ENCODE measurements at places on chromosomes 1 and 21.

- no peak for DNase-seq
Measured at GRCh38 chr1:105686874-105687690, 1369.4 kb upstream of the PRMT6 start.

GRCh38 chr1:217525773-217526490 is 105.0 kb downstream of the GPATCH2 start:
- DNase-seq = no peak

- DNase-seq = no peak
Measured at GRCh38 chr1:113777561-113777960, 18.3 kb upstream of the PHTF1 start.

DNA sequence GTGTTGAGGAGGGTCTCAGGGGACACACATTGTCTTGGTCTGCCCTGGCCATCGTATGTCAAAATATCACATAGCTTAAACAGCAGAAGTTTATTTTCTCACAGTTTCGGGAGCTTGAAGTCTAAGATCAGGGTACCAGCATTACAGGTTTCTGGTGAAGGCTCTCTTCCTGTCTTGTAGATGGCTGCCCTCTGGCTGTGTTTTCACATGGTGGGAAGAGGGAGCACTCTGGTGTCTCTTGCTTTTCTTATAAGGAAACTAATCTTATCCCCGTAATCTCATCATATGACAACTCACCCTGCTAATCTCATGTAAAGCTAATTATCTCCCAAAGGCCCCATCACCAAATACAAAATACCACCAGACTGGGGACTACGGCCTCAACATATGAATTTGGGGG is 246.9 kb upstream of the ST6GALNAC5 start:
- DNase-seq = no peak

DNA sequence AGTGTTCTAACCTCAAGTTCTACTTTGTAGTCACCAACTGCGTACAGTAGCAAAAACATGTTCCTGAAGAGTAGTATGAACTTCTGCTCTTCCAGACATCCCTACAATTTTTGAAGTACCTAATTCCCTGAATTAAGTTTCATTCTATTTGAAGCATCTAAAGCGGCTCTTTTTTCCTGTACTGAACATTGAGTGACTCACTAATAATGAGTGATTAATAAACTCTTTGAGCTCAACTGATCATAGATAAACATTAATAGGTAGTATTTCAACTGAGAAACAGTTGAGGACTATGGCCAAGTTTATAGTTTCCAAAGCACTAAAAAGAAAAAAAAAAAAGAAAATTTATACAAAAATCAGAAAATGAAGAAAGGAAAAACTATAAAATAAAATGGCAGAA is 683.1 kb downstream of the LTN1 start:
- no peak for DNase-seq

GRCh38 chr1:53393325-53393792 is 65.5 kb upstream of the LRP8 start:
- DNase-seq = peak; percentile 63

- peak; percentile 82 for DNase-seq
Measured at GRCh38 chr1:115771847-115772457, 3.4 kb upstream of the CASQ2 start.

DNA sequence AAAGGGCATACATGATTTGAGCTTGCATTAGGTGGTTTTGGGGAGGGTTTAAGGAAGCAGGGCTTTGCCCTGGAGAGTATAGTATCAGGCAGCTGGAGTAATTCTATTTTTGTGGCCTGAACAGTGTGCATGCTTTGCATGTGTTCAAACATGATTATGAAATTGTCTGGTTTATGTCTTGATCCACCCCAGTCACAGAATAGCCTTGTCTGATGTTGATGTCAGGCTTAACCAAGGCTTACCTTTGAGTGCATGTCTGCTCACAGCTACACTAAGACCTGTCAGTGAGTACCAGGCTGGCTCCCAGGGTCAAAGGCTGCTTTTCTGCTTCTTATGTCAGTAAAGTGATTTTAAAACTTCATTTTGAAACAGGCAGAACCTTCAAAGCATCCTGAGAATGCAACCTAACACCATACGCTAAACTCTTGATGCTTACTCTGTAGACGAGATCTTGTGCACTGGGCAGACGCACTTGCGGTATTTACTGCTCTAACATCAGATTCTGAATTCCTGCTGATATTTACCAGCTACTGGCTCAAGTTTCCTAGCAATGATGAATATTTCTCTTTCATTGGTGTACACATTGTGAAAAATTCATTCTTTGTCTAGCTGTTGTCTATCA is 78.9 kb downstream of the MAP3K21 start:
- DNase-seq = no peak

DNA sequence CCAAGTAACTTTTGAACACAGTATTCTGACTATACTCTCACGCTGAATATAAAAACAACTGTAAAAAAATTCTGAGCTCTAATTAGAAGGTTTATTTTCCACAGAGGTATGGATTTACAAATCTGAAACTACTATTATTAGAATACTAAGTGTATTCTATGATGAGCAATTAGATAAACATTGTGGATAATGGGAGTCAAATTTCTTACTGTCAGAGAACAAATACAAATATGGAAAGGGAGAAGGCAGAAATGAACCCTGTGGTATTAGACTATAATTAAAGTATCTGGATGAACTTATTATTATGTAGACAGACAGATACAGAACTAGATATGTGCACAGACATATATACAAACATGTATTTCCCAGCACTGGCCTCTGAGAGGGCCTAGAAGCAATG is 22.6 kb downstream of the ALDH9A1 start:
- DNase-seq = no peak

DNA sequence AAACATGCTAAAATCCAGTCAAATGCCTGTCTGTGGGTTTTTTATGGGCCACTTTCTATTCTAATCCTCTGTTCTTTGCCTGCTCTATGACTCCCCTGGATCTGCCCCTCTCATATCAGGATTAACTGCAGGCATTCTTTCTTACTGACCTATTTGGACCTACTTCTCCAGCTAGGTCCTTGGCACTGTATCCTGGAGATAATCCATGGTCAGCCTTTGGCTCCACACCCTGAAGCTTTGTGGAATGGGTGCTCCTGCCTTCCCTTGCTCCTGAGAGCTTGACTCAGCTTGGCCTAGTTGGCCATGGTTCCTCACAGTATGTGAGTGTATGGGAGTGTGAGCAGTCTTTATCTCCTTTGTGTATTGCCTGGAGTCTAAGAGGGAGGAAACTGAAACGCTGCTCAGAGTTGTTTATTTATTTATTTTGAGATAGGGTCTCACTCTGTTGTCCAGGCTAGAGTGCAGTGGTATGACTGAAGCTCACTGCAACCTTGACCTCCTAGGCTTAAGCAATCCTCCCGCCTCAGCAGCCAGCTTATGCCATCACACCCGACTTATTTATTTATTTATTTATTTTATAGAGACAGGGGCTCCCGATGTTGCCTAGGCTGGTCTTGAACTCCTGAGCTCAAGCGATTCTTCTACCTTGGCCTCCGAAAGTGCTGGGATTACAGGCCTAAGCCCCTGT is 28.7 kb upstream of the CDC14A start:
- DNase-seq = no peak

DNA sequence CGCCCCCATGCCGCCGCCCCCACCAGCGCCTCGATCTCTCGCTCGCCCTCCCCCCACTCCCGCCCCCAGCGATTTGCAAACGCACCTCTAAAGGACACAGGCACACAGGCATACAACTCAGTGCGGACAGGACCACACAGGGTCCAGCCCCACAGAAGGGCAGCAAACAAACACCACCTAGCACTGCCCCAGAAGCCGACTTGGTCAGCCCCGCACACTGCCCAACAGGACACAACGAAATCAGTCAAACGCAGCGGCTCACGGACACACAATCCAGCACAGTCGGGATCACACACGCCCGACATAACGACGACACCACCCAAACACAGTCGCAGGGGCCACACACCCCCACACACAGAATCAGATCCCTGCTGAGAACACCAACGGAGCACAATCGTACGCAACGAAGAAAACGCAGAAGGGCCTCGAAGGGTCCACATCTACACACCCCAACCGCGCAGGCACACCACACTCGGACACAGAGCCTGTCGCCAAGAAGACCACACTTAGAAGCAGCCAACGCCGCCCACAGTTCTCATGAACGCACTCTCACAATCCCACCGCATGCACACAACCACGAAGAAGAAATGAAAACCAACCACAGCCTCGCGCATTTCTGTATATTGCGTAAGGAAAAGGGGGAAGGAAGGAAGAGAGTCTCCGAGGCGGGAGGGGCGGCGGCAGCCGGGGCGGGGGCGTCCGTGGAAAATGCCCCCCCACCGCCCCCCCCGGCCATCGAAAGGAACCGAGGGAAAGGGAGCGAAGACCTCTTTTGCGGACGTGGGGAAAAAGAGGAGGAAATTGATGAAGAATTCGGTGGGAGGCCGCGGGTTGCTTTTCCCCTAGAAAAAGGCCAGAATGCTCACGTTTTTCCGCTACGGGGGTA is 481 bp downstream of the TAL1 start:
- no peak for DNase-seq

- DNase-seq = no peak
Measured at GRCh38 chr1:29355375-29355774, 119.1 kb downstream of the PTPRU start.

GRCh38 chr1:225461533-225462428 is 33.9 kb upstream of the LBR start:
- peak; percentile 82 for DNase-seq

GRCh38 chr21:41775149-41775472 is 8.3 kb upstream of the RIPK4 start:
- no peak for DNase-seq

- DNase-seq = no peak
Measured at GRCh38 chr1:192284927-192285326, 31.9 kb upstream of the RGS21 start.

- no peak for DNase-seq
Measured at GRCh38 chr1:26391450-26391849, 18.9 kb upstream of the ZNF683 start.

DNA sequence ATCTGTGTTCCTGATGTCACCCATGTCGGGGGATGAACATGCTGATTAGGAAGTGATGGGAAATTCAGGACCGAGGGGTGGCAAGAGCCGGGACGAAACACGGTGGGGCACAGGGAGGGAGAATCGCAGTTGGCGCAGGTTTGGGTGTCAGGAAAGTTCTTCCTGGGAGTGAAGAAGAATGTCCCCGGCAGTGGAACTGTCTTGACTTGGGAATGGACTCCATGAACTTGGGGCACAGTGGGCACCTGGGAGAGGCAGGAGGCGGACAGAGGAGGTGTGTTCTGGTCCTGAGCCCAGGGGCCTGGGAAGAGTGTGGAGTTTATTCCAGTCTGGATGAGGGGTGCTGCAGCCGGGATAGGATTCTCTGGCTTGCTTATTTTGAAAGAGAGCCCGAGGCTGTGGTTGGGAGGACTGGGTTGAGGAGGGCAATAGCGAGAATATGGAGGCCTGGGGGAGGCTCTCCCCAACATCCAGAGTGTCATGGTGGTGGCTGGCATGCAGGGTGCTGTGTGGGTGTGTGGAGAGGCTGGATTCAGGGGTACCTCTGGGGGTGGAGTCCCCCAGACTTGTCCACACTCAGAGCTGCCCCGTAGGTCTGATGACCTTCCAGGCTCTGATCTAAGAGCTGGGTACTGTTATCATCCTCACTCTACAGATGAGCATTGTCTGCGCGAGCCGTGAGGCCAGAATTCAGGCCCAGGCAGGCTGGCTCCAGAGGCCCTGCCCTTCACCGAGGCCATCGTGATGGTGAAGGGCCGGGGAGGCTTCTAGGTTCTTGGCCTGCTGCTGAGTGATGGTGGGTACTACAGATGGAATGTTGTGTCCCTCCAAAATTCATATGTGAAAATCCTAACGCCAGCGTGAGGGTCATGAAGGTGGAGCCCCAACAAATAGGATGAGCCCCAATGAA is 274.5 kb upstream of the C1orf174 start:
- no peak for DNase-seq

DNA sequence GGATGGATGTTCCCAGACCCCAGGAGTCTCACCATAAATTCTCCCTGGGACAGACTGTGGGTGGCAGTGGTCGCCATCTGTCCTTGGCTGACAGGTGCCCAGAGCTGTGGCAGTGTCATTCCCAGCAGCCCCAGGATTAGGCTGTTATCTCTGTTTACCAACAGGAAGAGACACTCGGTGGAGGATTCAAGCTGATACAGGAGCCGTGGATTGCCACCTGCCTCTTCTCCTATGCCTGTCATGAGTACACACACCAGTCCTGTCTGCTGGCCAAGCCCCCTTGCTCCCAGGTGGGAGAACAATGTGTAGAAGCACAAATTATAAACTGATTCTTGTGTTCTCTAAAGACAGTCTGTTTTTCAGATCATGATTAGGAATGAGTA is 152.6 kb downstream of the ETS2 start:
- peak; percentile 84 for DNase-seq

GRCh38 chr1:177341773-177342172 is 171.0 kb downstream of the BRINP2 start:
- DNase-seq = no peak

All from NCI-H1092 treated with DMSO at 0.1 percent for 48 hours (cell line).